ENCODE measurements at places on chromosomes 3 and 15. TPM values are rescaled to one million over a fixed set of nuclear protein-coding genes. Genes with fewer than 3 reads are reported as not detected.
A peak's percentile ranks its signal among the peaks of the same experiment; 100 is the strongest.

AHSG gene
- total RNA-seq, result not detected

UPK1B gene
- not detected for total RNA-seq

CILP gene
- not detected for total RNA-seq

GOLGA8T gene
- not detected for total RNA-seq

GMNC gene
- 0.22 TPM for total RNA-seq

PLSCR4 gene
- total RNA-seq, result 494 TPM

CEP19 gene
- 5.6 TPM for total RNA-seq

EAF1 gene
- total RNA-seq, result 12.0 TPM

CTDSPL gene
- 206 TPM for total RNA-seq

SCG3 gene
- total RNA-seq, result 0.22 TPM

ALG3 gene
- 15.5 TPM for total RNA-seq

PPP1R14D gene
- not detected for total RNA-seq

DNA sequence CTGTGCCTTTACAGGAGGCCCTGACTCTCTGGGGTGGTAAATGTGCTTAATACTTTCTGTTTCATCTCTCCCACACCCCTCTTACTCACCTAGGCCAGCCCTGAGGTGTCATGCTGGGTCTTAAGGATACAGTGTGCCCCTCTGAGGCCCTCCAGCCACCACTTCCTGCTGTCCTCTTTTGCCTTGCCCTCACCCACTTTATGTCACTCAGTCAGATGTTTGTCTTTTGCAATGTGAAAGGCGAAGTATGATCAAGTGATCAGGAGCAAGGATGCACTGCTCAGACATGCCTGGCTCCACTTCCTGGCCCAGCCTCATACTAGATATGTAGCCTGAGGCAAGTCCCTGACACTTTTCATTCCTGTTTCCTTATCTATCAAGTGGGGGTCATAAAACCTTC is 339.0 kb upstream of the NR2E3 start:
- no peak for DNase-seq

GRCh38 chr15:41160639-41161315 is 44.7 kb upstream of the INO80 start:
- DNase-seq, result no peak

GRCh38 chr15:77556622-77557021 is 76.1 kb downstream of the LINGO1 start:
- no peak for DNase-seq

DNA sequence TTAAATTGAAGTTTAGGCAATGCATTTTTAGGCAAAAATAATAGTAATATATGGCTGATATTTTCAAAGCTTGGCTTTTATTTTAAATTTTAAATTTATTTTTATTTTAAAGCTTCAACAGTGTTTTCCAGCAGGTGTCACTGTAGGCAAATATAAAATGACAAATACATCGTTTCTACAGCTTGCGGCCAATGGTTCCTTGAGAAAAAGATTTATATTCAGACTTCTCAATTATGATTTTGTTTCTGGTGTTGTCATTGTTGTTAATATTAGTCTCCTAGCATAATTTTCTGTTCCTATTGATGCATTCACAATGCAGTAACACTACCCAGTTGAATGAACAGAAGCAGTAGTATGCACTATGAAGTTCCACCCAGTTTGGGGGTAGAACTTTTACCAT is 220.7 kb upstream of the DNAJC19 start:
- DNase-seq, result peak; percentile 24

DNA sequence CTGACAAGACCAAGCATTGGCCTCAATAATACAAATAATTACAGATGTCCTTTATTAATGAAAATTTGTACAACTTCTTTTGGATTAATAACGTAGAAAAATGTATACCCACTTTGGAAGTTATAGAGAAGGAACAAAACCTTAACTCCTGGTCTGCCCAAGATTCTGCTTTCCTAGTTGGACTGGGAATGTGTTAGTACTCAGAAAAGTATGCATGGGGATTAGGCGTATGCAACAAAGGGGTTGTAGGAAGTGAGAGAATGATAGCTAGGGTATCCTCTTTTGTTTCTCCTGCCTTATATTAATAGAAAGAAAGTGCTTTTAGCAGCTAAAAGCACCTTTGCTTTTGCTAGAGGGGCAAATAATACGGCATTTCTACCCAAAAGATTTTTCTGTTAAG is 116.2 kb upstream of the LRRFIP2 start:
- no peak for DNase-seq

DNA sequence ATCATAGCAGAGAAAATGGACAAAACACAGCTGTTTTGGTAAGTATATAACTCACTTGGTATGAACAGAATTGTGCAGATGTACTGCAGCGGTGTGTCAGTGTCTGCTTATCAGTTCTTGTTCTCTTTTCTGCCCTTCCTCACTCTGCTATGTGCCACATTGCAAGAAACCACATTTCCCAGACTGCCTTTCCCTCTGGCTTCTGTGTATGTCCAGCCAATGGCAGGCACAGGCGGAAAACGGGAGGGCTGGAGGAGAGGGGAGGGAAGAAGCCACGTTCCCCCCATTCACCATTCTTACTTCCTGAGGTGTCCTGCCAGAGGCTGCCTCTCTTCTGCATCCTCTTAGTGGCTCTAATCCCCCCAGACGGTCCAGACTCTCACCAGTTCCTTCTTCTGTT is 15.4 kb downstream of the HHLA2 start:
- no peak for DNase-seq

- no peak for DNase-seq
Observed at GRCh38 chr3:17505856-17506255, 236.6 kb downstream of the TBC1D5 start.

DNA sequence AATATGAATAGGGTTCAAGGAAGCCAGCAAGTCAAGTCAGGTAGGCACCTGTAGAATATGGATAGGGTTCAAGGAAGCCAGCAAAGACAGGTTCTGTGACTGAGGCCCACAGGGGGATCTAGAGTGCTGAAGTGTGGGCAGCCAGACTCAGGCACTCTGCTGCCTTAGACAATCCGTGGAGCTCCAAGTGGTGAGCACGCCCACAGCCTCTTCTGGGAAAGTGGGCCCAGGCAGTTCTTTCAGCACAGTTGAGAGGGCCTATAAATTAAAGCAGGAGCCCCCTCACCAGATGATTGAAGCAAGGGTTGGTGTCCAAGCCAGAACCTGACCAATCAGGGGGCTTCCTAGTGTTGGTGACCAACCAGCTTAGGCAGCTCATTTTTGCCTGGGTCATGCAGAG is 51.0 kb downstream of the ANP32A start:
- DNase-seq, result no peak

- DNase-seq, result peak; percentile 54
Observed at GRCh38 chr3:57556459-57557084, 498 bp downstream of the PDE12 start.

- DNase-seq, result no peak
Observed at GRCh38 chr3:168112894-168113293, 17.2 kb upstream of the GOLIM4 start.

DNA sequence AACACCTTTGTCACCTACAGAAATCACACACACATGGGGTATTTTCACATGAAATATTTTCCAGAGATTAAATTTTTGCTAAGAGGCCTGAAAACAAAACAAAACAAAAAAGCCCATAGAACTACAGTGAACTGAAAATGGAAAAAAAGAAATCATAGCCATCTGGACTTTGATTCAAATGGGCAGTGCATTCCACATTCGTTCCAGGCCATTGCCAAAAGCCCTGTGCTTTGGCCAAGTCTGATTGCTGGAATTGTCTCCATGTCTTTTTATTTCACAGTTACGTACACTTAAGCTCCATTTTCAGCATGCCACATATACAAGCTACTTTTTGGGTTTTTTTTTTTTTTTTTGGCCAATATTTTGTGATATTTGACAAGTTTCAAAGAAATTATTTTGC is 47.1 kb downstream of the TFG start:
- DNase-seq, result no peak

DNA sequence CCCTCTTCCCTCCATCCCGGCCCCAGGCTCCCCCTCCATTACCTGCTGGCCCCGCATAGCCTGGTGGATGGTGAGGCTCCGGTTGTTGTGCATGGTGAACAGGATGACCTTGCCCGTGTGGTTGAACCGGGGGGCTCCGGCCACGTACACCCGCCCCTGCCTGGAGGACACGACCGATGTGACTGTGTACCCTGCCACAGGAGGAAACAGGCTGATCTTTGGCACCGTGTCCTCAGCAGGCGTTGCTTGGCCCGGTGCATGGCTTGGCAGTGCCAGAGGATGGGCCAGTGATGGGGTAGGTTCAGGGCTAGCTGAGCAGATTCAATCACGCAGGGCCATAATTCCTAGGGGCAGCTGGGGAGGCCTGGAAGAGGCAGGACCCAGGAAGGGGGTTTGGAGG is 58.1 kb downstream of the FEM1B start:
- DNase-seq, result no peak

GRCh38 chr15:53511175-53511574 is 248.3 kb downstream of the WDR72 start:
- DNase-seq, result no peak

GRCh38 chr15:51737522-51738305 is at the start of gene LYSMD2:
LYSMD2 (minus strand) TSS chr15:51737655; CDS start chr15:51737622, 33 bp downstream.
- peak; percentile 67 for DNase-seq

DNA sequence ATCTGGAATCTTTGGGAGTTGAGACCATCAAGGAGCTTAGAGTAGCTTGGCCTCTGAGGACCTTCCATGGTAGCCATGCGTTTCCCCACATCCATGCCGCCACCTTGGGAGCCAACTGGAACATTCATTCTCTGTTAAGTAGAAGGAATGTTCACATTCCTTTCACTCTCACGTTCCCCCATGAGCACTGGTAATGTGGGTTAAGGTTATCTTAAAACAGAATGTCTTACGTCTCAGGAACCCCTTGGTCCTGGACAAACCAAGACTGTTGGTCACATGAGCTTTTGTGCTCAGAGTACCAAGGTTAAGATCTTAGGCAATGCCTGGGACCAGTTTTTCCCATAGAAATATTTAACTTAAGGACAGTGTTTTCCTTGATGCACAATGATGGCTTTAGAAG is 211.7 kb upstream of the UBE2E1 start:
- no peak for DNase-seq

GRCh38 chr15:41841131-41841530 is 2.5 kb downstream of the PLA2G4B start:
- DNase-seq, result no peak

GRCh38 chr3:16011376-16011775 is 163.1 kb upstream of the GALNT15 start:
- DNase-seq, result no peak

DNA sequence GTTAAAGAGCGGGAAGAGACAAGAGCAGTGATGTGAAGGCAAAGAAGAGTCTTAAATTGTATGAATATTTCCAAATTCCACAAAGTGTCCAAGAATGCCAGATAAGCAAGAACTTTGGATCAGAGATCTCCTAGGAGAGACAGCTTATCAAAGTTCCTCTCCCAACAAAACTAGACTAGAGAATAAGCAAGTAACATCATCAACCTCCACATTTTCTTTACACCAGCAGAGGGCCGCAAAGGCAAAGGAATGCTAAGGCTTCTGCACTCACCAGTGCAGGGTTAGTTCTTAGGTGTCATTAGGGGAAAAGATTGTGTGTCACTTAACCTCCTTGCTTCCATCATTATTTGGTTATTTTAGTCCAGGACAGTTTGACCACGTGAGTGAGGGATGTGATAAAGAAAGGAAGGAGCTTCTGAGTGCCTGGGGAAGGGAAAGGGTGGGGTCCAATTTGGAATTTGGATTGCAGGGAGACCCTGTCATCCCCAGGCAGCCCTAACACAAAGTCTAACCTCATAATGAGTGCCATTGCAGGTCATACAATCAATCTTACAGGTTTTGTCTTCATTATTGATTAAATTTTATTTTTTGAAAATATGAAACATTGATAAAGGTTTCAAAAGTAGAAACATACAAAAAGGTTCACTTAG is 7.5 kb upstream of the CMTM6 start:
- peak; percentile 75 for DNase-seq

DNA sequence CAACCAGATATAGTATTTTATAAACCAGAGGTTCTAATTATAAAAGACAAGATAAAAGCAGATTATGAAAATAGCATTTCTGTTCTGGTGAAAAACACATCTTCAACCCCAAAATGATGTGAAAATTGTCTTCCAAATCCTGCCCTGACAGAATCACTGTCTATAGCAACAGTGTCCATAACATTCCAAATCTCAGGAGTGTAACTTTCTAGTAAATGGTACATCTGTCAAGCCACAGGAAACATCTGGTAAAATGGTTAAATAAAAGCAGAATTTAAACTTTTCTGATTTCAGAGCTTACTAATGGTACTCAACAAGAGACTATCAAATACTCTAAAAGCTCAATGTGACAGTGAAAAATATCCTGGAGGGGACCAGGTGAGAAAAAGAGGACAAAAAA is 60.5 kb downstream of the VGLL4 start:
- DNase-seq, result peak; percentile 63

- DNase-seq, result no peak
Observed at GRCh38 chr3:81237181-81237580, 524.3 kb downstream of the GBE1 start.

GRCh38 chr3:154188846-154189245 is 67.7 kb downstream of the ARHGEF26 start:
- DNase-seq, result no peak

DNA sequence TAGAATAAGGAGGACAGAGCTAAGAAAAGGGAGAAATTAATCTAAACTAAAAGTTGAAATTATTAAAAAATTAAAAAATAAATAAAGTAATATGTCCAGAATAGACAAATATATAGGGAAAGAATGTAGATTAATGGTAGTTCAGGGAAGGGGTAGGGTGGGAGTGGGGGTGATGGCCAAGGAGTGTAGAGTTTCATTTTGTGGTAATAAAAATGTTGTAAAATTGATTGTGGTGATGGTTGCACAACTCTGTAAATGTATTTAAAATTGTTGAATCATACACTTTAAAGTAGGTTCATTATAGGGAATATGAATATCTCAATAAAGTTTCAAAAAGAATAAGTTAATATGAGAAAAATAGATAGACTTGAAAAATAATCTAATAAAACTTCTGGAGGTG is 21.0 kb upstream of the FNDC3B start:
- no peak for DNase-seq

DNA sequence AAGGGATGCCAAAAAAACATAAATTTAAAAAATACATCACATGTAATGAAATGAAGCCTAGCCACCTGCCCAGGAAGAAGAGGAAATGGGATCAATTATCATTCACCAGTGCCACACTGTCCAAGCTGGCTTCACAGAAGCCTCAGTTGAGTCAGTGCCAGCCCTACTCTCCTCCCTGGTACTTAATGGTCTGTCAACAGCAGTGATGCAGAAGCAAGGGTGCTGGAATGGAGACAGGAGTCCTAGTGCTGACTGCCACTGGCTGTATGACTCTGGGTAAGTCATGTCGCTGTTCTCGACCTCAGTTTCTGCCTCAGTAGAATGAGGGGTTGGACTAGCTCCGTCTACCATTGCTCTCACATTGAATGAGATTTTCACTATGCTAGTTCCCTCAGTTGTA is 78.5 kb upstream of the LARS2 start:
- no peak for DNase-seq

GRCh38 chr3:143443851-143444331 is 324.3 kb downstream of the CHST2 start:
- peak; percentile 91 for DNase-seq

- no peak for DNase-seq
Observed at GRCh38 chr3:21835264-21835663, 84.3 kb upstream of the ZNF385D start.

DNA sequence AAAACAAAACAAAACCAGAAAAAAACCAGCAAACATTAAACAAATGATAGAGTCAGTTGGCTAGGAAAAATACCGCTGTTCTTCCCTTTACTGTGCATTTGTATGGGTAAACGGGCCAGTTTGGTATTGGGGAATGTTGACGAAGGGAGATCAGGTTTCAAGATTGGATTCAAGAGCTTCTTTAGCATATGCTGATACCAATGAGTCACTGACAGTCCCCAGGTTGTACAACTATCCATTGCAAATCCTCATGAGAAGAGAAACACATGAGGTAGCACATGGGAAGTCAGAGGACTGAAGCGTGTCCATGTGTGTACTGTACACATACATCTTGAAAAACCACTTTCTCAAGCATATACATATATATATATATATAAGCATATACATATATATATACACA is 25.6 kb downstream of the TIGIT start:
- peak; percentile 25 for DNase-seq

All from lung microvascular endothelial cell (primary cell).